ENCODE measurements at places on chromosomes 16 and 17. TPM values are rescaled to one million over a fixed set of nuclear protein-coding genes. Genes with fewer than 3 reads are reported as not detected.

GRCh38 chr17:74145756-74146155 is 57.7 kb upstream of the RPL38 start:
- no peak for DNase-seq
- H3K36me3 ChIP-seq: no peaks in the 10 kb centered on the region
- no peak overlapping the region for H3K27ac ChIP-seq
- H3K27me3 ChIP-seq: peaks cover 1% of the 10 kb centered on the region

DNA sequence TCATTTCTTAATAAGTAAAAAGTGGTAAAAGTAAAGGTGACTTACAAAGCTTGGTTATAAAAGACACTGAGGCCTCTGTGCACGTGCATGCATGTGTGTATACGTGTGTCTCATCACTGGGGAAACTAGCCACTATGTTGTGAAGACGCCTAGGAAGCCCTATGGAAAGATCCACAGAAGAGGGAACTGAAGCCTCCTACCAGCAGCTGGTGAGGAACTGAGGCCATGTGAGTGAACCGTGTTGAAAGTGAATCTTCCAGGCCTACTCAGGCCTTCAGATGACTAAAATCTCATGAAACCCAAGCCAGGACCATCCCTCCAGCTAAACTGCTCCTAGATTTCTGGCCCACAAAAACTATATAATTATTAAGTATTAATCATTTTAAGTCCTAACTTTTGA is 23.7 kb downstream of the PHLPP2 start:
- no peaks in the 10 kb centered on the region for H3K27me3 ChIP-seq
- H3K36me3 ChIP-seq: peaks cover 2% of the 10 kb centered on the region
- no peak for DNase-seq
- H3K27ac ChIP-seq: no peak overlapping the region
- H3K4me3 ChIP-seq: no peak overlapping the region
- H3K4me1 ChIP-seq: no peaks in the 10 kb centered on the region

DNA sequence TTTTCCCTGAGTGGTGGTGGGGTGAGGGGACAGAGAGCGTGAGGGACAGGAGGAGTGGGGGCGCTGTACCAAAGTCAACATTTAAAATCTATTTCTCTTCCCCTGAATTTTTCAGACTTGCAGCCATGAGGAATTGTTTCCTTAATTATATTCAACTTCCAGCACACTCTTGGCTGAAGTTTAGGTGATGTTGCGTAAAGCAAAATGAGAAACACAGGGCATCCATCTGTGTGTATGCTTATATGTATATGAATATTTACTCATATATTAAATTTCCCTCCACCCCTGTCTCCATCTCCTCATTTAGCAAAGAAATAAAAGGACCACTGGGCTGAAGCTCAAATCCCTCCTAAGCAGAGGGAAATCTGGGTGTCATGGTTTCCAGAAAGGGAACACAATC is 218.1 kb downstream of the XYLT1 start:
- H3K4me1 ChIP-seq: peaks cover 5% of the 10 kb centered on the region
- H3K36me3 ChIP-seq: peaks cover 12% of the 10 kb centered on the region
- no peaks in the 10 kb centered on the region for H3K27me3 ChIP-seq

DNA sequence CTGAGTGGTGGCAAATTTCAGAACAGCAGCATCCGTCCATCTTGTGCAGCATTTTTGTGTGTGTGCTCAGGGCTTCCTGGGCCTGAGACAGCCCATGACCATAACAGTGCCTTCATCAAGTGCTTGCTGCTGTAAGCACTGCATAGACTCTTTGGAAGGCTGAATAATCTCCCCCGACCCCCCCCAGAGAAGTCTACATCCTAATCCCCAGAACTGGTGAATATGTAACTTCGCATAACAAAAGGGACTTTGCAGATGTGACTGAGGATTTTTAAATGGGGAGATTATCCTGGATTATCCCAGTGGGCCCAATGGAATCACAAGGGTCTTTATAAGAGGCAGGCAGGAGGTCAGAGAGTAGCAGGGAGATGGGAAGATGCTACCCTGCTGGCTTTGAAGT is 50.6 kb downstream of the TMC5 start:
- no peaks in the 10 kb centered on the region for H3K4me1 ChIP-seq
- no peak overlapping the region for H3K27ac ChIP-seq
- DNase-seq: no peak
- no peaks in the 10 kb centered on the region for H3K36me3 ChIP-seq
- H3K27me3 ChIP-seq: no peaks in the 10 kb centered on the region

DNA sequence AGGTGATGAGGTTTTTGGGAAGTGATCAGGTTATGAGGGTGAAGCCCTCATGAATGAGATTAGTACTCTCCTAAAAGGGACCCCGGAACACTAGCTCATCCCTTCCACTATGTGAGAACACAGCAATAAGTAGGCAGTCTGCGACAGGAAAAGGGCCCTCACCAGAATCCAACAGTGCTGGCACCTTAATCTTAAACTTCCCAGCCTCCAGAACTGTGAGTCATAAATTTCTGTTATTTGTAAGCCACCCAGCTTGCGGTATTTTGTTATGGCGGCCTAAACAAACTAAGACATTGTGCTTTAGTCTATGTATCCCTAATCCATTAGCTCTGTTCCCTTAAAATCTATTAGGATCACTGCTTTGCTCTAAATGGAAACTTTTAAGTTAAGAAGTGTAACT is 8.5 kb downstream of the SLFN12 start:
- DNase-seq: no peak
- no peaks in the 10 kb centered on the region for H3K27me3 ChIP-seq
- H3K4me3 ChIP-seq: no peak overlapping the region
- H3K27ac ChIP-seq: no peak overlapping the region
- peaks cover 36% of the 10 kb centered on the region for H3K36me3 ChIP-seq

GRCh38 chr16:90047714-90048346 is 28.6 kb upstream of the DBNDD1 start:
- no peak overlapping the region for H3K27ac ChIP-seq
- no peak for DNase-seq
- no peaks in the 10 kb centered on the region for H3K36me3 ChIP-seq
- H3K27me3 ChIP-seq: peaks cover 8% of the 10 kb centered on the region
- H3K4me3 ChIP-seq: no peak overlapping the region

TMEM204 gene
- total RNA-seq: 23.7 TPM

SOCS1 gene
- 161 TPM for total RNA-seq

ZNF652 gene
- 6.3 TPM for total RNA-seq

SPIRE2 gene
- total RNA-seq: 2.7 TPM

PIGL gene
- 45.7 TPM for total RNA-seq

DLX3 gene
- not detected for total RNA-seq

Measured in activated T-helper 1 cell treated with anti-CD3 and anti-CD28 coated beads, Interleukin-12 subunit alpha, Interleukin-12 subunit beta, Interleukin-2, Interleukin-4 antibody, amounts not matched to agents 30 ng/mL and 10 ng/mL and 1 ng/mL, durations not matched to agents 14 hours and 24 hours and 36 hours (primary cell).